ENCODE measurements at places on chromosomes 13 and 19.

GRCh38 chr13:44313674-44314073 is 60.0 kb upstream of the SERP2 start:
- no peak for DNase-seq

GRCh38 chr13:73275163-73275562 is 216.4 kb downstream of the KLF5 start:
- no peak for DNase-seq

DNA sequence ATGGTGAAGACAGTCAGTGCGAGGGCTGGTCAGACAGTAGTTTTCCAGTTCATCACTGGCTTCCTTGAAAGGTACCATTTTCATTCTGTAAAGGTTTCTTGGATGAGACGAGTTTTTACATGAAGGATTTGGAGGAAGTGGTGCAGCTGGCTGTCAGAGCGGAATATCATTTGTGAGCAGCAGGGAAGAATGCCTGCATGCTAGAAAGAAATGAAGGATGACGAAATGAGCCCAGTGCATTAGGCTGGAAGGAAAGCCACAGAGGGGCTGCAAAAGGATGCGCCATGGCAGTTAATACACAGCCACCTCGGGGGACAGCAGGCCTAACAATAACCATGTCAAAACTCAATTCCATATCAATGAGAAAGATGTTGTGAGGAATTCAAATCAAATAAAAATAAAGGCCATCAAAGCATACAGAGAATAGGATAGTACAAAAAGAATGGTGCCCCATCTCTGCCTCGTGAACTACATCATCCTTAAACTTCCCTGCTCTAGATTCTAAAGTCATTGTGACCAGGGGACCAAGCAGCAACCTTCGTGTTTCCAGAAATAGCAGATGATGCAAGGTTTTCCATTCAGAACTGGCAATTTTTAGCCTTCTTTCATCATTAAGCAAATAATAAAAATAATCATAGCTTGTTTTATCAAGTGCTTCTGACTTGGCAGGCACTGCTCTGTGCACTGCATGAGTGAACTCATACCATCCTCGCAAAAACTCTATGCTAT is 504.2 kb downstream of the RFC3 start:
- no peak for DNase-seq

GRCh38 chr13:29849071-29849631 is 1.3 kb downstream of the UBL3 start:
- DNase-seq = peak; percentile 33

Measured in activated naive CD4-positive, alpha-beta T cell treated with anti-CD3 and anti-CD28 coated beads, Interleukin-2, amount 10 ng/mL, durations not matched to agents 7 days and 5 days (primary cell).